ENCODE measurements at places on chromosomes 16 and 17.
A peak's percentile ranks its signal among the peaks of the same experiment; 100 is the strongest.

DNA sequence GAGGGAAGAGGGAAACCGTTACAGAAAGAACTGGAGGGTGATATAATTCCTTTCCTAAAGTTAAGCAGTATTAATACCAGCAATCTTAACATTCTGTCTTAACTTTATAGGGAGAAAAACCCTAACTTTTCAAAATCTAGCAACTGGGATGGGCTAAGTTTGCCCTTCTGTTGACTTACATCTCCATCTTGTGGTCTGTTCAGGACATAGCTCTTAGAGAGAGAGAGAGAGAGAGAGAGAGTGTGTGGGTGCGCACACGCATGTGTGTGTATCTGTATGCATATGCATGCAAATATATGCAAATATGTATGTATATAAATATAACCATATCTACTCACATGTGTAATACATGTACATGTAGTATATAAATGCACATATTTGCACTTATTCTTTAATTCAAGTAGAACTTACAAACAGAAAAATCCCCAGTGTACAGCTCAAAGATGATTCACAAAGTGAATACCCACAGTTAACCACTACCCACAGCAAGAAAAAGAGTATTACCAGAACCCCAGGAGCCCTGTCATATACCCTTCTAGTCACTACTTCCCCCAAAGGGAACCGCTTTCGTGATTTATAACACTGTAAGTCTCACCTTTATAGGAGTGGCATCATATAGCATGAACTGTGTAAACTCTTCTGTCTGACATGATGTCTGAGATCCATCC lies 46.5 kb downstream of the STX8 start:
- no peak for DNase-seq

DNA sequence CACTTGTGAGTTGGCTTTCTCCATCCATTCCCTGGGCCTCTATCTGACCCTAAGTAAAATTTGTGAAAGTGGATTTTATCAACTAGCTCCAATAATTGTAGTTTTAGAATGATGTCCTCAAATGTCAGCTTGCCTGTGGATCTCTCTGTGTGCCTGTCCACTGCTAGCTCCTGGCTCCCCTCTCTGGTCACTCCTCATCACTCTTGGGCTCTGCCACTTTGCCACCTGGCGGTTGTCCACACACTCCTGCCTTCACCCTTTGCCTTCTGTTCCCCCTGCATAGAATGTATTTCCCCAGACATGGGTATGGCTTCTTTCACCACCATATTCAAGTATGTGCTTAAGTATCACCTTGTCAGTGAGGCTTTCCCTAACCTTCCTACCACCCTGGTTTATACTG lies 19.8 kb downstream of the ANKFN1 start:
- DNase-seq, result no peak

GRCh38 chr17:80177986-80178595 lies 8.3 kb downstream of the CARD14 start:
- no peak for DNase-seq

GRCh38 chr16:85847681-85848601 lies 48.4 kb downstream of the COX4I1 start:
- DNase-seq, result no peak

- no peak for DNase-seq
Measured at GRCh38 chr17:16962804-16963203, 9.1 kb downstream of the TNFRSF13B start.

DNA sequence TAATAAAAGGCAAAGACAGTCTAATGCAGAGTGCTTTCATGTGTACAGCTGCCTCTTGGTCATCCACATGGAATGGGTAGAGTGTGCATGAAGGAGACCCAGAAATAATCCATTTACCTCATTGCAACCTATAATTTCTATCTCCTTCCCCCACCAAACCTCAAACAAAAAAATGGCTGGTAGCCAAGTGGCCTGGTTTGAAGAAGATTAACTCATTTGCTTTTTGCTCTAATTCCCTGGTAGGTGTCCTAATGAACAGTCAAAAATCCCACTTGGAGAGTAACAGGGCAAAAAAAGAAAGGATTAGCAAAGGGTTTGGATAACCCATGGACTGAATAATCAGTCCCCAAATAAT lies 13.0 kb upstream of the LYRM9 start:
- no peak for DNase-seq

DNA sequence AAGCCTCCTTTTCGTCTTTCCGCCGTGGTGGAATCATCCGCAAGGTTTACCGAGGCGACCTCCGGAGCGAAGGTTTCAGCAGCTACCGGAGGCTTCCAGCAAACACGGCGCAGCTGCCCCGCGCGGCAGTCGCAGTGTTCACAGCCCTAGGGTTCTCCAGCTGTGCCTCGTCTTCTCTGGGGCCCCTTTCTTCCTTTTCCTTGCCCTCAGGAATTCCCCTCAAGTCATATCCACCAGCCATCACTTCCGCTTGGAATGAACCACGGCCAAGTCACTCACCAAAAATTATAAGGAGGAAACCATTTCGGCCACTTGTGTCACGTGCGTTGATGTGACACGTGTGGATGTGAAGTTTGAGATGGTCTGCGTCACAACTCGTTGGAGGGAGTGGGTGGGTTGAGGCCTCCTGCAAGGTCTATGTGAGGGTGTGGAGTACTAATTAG lies 636 bp upstream of the ERN1 start:
- DNase-seq, result no peak

DNA sequence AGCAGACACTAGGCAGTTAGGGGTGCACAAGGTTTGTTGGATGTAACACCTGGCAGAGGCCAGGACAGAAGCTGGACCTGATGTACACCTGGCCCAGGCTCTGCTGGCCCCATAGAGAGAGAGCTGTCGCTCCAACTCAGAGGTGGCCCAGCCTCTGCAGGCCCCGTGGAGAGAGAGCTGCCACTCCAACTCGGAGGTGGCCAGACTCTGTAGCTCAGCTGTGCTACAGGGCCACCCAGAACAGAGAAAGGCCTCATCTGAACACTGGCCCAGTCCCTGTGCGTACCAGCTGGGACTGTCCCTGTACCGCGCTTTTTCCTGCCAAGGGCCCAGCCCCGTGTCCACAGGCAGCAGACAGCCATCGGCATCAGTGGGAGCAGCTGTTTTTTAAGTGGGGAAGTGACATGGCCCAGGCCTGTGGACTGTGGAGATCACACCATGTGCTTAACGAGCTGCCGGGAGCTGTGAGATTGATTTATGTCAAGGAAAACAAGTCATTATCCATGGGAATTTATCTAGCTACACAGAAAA lies 176.4 kb upstream of the CHMP6 start:
- DNase-seq, result no peak

- DNase-seq, result no peak
Measured at GRCh38 chr16:4612977-4613635, 1.6 kb downstream of the UBALD1 start.

GRCh38 chr17:44097110-44097958 lies 26.1 kb downstream of the HDAC5 start:
- no peak for DNase-seq

DNA sequence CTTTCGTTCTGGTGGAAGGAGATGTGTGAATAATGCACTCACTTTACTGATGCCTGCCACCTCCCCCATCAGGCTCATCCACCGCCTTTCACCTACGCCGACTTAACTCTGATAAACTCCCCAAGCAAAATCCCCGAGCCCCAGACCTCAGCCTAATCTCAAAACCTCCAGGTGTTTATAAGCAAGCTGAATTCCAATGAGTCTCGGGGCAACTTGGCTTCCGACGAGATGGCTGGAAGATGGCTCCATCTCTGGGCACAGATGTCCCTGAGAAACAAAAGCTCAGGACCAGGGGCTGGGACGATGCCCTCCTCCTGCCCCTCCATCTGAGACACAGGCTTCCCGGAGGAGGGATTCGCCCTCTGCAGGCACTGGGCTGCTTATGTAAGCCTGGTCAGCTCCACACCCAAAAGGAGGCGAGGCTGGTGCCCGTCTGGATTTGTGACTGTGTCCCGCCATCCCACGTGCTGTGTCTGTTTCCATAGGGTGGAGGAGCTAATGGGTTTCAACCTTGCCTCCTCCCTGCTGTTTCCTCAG lies 386.4 kb upstream of the TNRC6C start:
- DNase-seq, result no peak

- no peak for DNase-seq
Measured at GRCh38 chr17:59650642-59651041, 30.9 kb downstream of the CLTC start.

- DNase-seq, result no peak
Measured at GRCh38 chr17:9308069-9308468, 267.6 kb downstream of the STX8 start.

GRCh38 chr17:63611354-63611753 lies 10.7 kb downstream of the TACO1 start:
- DNase-seq, result peak; percentile 50

- DNase-seq, result no peak
Measured at GRCh38 chr16:82033006-82033405, 2.0 kb upstream of the HSD17B2 start.

DNA sequence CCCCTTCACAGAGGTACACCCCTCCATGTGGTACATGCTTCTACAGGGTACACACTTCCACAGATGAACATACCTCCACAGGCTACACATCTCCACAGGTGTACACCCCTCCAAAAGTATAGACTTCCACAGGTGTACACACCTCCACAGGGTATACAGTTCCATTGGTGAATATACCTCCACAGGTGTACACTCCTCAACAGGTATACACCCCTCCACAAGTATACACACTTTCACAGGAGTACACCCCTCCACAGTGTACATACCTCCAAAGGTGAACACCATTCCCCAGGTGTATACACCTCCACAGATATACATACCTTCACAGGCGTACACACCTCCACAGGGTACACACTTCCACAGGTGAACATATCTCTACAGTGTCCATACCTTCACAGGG lies 9.4 kb downstream of the FOXN1 start:
- DNase-seq, result no peak

GRCh38 chr17:77914385-77915254 lies 43.9 kb upstream of the TNRC6C start:
- no peak for DNase-seq

GRCh38 chr16:74623214-74623838 lies 16.4 kb upstream of the GLG1 start:
- DNase-seq, result peak; percentile 47

DNA sequence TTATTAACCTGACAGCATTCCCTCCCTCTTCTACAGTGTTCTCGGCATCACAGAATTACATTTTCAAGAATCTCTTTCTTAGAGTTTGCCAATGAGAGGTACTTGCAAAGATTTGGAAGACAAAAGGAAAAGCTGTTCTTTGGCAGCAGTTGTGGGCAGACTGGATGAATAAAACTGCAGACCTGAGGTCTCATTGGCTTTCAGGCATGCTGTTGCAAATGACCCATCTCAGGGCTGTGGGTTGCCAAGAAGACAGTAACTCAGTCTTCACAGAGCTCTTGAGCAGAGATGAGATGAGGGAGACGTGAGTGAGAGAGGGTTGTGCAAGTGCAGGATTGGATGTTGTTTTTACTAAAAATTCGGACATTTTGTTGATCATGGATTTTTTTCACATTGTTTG lies 11.3 kb upstream of the USP31 start:
- DNase-seq, result no peak

GRCh38 chr16:85376292-85377095 lies 236.6 kb upstream of the GSE1 start:
- DNase-seq, result no peak

Measured in CD4-positive, alpha-beta T cell treated with Interleukin-6 at 100 ng/mL for 8 hours (primary cell).